Femur (tissue), 1 donor: ENCODE measurements at places on chromosomes 7 and 10.

DNA sequence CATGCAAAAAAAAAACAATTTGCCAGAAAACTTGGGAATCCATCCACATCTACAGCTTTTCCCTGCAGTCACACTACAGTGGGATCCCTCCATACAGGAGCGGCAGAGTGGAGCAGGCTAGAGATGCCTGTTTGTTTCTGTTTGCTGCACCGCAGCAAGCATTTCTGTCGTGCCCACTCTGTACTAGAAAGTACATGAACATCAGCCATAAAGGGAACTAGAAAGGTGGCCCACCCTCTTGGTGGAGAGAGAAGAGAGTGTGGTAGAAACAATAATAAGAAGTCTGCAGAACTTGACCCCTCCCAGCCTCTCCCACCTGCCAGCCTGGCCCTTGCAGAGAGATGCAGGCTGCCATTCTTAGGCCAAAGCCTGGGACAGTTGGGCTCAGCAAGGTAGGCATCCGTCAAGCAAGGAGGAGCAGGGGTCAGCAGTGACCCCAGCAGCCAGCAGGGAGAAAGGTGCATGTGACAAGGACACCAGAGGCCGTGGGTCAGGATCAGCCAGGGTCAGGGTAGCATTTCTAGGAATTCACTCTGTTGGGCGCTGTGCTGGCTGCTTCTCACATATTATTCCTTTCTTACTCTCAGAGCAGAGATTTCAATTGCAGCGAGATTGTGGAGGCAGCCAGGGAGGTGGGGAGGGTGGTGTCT lies 171.8 kb downstream of the EGFR start:
- DNase-seq = no peak

DNA sequence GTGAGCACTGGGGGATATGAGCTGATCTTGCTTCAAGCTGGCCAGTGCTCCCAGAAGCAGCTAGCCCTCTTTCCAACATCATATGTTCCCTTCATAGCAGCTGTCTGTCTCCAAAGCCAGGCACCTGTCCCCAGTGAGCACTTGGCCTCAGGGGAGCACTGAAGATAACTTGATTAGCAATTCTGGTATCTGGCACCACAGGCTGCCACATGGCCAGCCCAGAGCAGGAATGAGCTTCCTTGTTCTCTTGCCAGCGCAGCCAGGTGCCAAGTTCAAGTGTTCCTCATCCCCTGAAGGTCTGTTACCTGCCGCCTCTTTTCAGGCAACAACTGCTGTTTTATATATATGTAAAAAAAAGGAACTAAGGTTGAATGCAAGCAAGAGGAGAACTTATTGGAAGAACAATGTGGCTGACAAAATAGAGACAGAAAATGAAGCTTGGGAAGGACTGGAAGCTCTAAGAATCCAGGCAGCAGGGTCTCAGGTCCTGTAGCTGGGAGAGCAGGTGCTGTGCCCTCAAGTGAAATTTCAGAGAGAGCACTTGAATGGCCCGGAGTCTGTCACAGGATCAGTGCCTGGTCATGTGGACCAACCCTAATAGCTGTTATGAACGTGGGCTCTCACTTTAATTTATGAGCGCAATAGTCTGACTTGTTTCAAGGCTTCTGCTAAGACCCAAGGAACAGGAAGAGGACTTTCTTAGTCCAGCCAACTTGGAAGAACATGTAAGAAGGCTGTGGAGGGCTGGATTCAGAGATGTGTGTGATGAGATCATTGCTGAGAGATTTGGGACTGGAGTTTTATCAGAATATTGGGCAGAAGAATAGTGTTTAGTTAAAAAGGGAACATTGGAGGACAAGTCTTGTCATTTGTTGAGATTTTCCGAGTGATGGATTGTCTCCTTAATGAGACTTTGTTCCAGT lies 267.2 kb downstream of the GLRX3 start:
- DNase-seq = no peak

- DNase-seq = no peak
These were observed 9.9 kb upstream of the PPP1R9A start for GRCh38 chr7:94897541-94897940.

DNA sequence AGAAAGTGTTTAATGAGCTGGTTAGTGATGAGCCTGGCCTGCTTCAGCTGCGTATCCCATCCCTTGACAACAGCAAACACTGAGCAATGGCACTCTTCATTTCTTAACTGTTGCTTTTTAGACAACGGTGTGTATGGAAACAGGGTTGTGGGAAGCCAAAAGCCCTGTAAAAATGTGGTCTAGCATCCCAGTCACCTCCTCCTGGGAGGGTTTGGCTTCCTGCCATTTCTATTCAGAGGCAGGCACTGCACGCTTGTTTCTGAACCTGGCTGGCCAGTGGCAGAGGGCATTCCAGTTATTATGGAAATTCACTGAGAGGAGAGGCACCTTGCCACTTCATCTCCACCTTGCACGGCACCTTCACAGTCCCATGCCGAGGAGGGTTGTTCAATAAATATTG lies 123.0 kb upstream of the ADARB2 start:
- DNase-seq = no peak

DNA sequence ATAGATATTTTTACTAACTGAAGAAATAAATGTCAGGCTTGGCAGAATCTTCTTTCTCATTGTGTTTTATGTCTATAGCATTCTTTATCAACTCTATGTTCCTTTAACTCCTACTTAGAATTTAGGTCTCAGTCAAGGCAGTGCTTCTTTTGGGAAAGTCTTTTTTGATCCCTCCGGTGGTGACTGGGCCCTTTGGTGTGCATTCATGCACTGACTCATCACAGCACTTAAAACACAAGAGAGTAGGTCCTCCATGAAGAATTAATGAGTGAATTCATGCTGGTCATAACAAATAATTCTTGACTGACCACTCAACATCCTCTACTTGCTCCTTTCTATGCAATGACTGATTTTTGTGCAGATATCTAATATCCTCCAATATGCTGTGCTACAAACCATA lies 458.8 kb upstream of the LRRTM3 start:
- no peak for DNase-seq

GRCh38 chr7:45190406-45191165 lies 33.0 kb downstream of the RAMP3 start:
- no peak for DNase-seq
